ENCODE measurements at places on chromosomes 2 and 18. TPM values are rescaled to one million over a fixed set of nuclear protein-coding genes. Genes with fewer than 3 reads are reported as not detected.

The GAD1 gene
- 11.2 TPM for total RNA-seq

The TUBA3D gene
- total RNA-seq: not detected

The PLA2R1 gene
- total RNA-seq: 5.8 TPM

The IL37 gene
- total RNA-seq: 2.0 TPM

The NAT8 gene
- not detected for total RNA-seq

The ERICH2 gene
- total RNA-seq: 2.4 TPM

The SAG gene
- not detected for total RNA-seq

The SERPINB12 gene
- not detected for total RNA-seq

DNA sequence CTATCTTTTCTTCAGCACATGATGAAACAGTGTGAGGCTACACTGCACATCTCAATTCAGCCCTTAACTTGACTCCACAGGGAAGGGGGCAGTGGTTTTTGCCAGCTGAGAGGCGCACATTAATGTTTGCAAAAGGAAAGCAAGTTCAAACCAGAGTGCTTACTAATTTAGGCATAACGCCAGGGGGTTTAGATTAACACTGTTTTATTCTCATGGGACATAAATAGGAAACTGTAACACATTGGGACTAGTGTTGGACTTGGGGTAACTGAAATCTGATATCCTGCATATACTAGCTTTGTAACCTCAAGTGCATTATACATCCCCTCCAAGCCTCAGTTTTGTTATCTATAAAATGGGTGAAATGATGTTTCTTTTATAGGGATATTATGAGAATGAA is 821.2 kb upstream of the ID2 start:
- H3K27ac ChIP-seq: no peak overlapping the region
- H3K36me3 ChIP-seq: no peaks in the 10 kb centered on the region
- no peaks in the 10 kb centered on the region for H3K4me1 ChIP-seq
- no peak overlapping the region for H3K4me3 ChIP-seq

GRCh38 chr18:10923141-10923540 is 226.2 kb downstream of the PIEZO2 start:
- H3K36me3 ChIP-seq: no peaks in the 10 kb centered on the region
- H3K27ac ChIP-seq: no peak overlapping the region
- no peak overlapping the region for H3K4me3 ChIP-seq

DNA sequence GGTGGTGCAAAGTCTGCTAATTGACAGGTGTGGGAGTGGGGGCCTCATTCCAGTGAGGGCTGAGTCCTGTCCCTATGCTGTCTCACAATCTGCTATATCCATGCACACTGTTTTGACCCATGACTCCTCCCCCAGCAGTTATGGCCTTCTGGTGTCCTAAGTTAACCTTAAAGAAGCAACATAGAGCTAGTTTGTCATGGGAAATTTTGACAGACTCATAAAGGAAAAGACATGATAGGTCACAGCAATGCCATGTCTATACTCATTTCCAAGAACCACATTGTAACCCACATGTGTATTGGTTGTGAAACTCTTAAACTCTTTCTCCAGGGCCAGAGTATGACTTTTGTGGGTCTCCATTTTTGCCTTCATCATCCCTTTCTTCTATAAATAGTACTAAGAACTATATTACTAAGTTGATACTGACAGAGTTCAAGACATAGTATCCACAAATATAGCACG is 78.2 kb upstream of the SLC1A4 start:
- H3K36me3 ChIP-seq: no peaks in the 10 kb centered on the region
- H3K4me3 ChIP-seq: no peak overlapping the region
- H3K4me1 ChIP-seq: peaks cover 1% of the 10 kb centered on the region

DNA sequence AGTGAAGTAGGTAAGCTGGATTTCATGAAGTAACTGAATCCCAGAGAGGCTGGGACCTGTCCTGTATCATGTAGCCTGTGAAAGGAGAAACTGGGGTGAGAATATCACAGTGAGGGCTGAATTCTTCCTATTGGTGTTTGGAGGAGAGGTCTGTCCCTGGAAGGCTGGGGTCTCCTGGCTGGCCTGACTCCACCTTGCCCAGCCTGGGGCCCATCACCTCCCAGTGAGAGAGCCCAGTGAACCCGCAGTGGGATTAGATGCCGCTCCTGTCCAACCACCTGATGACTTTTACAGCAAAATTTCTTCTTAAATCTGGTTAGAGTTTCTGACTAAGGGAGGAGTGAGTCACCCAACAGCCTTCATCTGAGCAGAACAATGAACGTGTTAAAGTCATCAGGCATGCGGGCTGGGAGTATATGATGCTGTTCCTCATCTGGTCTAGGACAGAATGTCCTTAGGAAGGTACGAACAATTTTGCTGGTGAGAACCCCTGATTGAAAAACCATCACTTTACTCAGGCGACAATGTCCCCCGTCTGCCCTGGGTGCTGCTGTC is 152.9 kb downstream of the LPIN1 start:
- H3K27ac ChIP-seq: no peak overlapping the region
- peaks cover 49% of the 10 kb centered on the region for H3K27me3 ChIP-seq
- H3K4me3 ChIP-seq: no peak overlapping the region
- no peaks in the 10 kb centered on the region for H3K36me3 ChIP-seq
- no peaks in the 10 kb centered on the region for H3K4me1 ChIP-seq
- DNase-seq: no peak

DNA sequence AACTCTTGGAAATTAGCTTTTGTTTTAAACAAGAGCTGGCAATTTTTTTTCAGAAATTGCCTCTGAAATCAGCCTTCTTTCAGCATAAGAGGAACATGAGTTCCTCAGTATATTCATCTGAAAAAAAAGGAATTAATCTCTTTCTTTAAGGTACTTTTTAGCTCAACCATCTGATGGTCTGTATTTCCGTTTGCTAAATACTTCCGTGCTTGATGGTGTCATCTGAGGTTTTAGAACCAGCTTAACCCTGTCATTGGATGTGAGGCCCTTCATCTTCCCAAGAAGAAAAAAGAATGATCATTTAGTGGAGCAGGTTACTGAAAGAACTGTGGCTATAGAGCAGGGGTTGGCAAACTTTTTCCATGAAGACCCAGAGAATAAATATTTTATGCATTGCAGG is 175.0 kb downstream of the TRABD2A start:
- H3K36me3 ChIP-seq: no peaks in the 10 kb centered on the region
- DNase-seq: no peak
- no peak overlapping the region for H3K27ac ChIP-seq
- no peak overlapping the region for H3K4me3 ChIP-seq
- no peaks in the 10 kb centered on the region for H3K27me3 ChIP-seq

DNA sequence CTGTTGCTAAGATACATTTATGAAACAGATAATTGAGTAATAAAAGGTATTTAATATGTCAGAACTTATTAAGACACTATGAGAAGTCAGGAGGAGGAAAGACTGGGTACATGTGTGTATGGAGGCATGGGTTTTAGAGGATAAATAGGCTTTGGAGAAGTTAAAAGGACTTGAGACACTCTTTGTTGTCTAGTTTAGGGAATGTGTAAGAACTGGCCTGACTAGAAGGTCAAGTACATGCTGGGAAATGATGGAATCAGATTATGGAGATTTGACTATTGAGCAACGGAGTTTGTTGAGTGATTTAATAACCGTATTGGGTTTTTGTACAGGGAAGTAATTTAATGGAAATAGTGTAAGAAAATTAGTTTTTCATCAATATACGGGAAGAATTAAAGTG is 28.2 kb upstream of the SPDYA start:
- peak overlapping the region; percentile 33 for H3K27ac ChIP-seq
- no peaks in the 10 kb centered on the region for H3K4me1 ChIP-seq
- H3K4me3 ChIP-seq: no peak overlapping the region
- peaks cover 49% of the 10 kb centered on the region for H3K36me3 ChIP-seq

- no peaks in the 10 kb centered on the region for H3K36me3 ChIP-seq
- H3K27me3 ChIP-seq: no peaks in the 10 kb centered on the region
- H3K4me3 ChIP-seq: no peak overlapping the region
- no peak for DNase-seq
These were observed 58.0 kb upstream of the DOCK10 start for GRCh38 chr2:225100269-225100668.

- peaks cover 13% of the 10 kb centered on the region for H3K27me3 ChIP-seq
- no peak overlapping the region for H3K27ac ChIP-seq
- no peaks in the 10 kb centered on the region for H3K4me1 ChIP-seq
- H3K4me3 ChIP-seq: no peak overlapping the region
- H3K36me3 ChIP-seq: no peaks in the 10 kb centered on the region
These were observed 112.1 kb downstream of the NFATC1 start for GRCh38 chr18:79507546-79508480.

- no peaks in the 10 kb centered on the region for H3K4me1 ChIP-seq
- H3K4me3 ChIP-seq: no peak overlapping the region
- DNase-seq: no peak
- H3K27me3 ChIP-seq: no peaks in the 10 kb centered on the region
These were observed 40.3 kb upstream of the FAM171B start for GRCh38 chr2:186653511-186653910.

GRCh38 chr2:162028511-162028910 is 45.5 kb downstream of the DPP4 start:
- H3K27me3 ChIP-seq: no peaks in the 10 kb centered on the region
- H3K4me1 ChIP-seq: peaks cover 33% of the 10 kb centered on the region
- H3K27ac ChIP-seq: no peak overlapping the region
- H3K36me3 ChIP-seq: peaks cover 10% of the 10 kb centered on the region

DNA sequence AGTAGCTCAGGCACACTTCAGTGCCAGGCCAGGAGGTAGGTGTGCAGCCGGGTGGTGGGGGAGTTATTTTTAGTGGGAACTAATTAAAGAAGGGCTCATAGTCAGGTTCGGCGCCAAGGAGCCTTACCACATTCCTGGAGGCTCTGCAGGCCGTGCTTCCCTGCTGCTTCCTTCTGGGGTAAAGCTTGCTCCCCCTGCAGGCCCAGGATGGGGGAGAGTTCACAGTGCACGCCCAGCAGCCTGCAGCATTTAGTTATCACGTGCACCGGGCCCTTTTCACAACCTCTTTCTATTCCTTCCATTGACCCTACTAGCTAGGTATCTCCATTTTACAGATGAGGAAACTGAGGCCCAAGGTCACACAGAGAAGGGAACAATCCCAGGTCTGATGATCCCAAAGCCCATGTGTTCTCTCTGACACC is 2.5 kb downstream of the KCNF1 start:
- DNase-seq: peak; percentile 54
- H3K4me3 ChIP-seq: no peak overlapping the region
- no peaks in the 10 kb centered on the region for H3K4me1 ChIP-seq
- peaks cover 99% of the 10 kb centered on the region for H3K27me3 ChIP-seq
- no peaks in the 10 kb centered on the region for H3K36me3 ChIP-seq

- H3K27me3 ChIP-seq: peaks cover 16% of the 10 kb centered on the region
- no peak overlapping the region for H3K27ac ChIP-seq
- no peak for DNase-seq
- H3K4me3 ChIP-seq: no peak overlapping the region
These were observed 33.6 kb downstream of the PLCL1 start for GRCh38 chr2:197838036-197838435.

GRCh38 chr2:165647409-165647808 is 146.6 kb downstream of the GALNT3 start:
- H3K4me3 ChIP-seq: no peak overlapping the region
- H3K27ac ChIP-seq: no peak overlapping the region
- no peaks in the 10 kb centered on the region for H3K27me3 ChIP-seq
- no peaks in the 10 kb centered on the region for H3K4me1 ChIP-seq
- no peaks in the 10 kb centered on the region for H3K36me3 ChIP-seq

DNA sequence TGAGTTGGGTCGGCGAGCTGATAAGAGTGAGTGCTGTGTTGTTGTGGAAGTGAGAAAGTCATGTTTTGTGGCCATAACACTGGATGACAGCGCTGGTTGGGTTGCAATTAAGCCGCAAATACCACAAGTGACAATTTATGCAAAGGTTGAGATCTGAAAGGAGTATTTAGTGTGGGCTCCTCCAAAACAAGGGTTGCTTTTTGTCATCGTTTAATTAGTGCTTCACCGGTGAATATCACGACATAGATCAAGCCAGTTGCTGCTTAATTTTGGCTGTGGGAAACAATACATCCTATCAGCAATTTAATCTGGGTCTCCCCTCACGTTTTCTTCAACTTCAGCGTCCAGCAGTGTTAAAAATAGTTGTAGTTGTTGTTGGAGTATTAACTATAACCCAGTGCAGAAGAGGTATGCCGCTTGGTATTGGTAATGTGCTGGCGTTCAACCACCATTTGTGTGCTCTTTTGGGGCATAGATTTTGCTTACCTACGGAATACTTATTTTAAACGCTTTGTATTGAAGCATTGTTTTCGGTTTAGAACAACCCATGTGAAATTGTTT is 662 bp downstream of the ACVR2A start:
- H3K36me3 ChIP-seq: peaks cover 36% of the 10 kb centered on the region
- H3K4me1 ChIP-seq: peaks cover 43% of the 10 kb centered on the region
- H3K4me3 ChIP-seq: peak overlapping the region; percentile 83

- DNase-seq: no peak
- no peaks in the 10 kb centered on the region for H3K36me3 ChIP-seq
- no peak overlapping the region for H3K4me3 ChIP-seq
- H3K27ac ChIP-seq: no peak overlapping the region
- H3K4me1 ChIP-seq: no peaks in the 10 kb centered on the region
These were observed 695.1 kb upstream of the ACVR2A start for GRCh38 chr2:147149575-147150240.

DNA sequence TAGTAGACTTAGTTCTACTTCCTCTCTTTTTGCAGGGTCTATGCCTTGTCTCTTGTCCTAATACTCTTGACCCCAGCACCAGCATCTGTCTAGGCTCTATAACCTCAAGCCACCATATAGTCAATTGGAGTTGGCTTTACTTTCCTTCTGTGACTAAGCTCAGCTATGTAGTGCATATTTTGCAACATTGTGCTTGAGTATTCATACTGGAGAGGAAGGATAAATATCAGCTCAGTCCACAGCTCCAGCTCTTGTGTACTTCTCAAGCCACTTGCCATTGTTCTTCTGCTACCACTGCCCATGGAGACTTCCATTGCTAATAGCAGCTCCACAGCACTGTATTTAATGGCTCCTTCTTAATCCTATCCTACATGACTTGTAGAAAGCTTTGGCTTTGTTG is 35.5 kb upstream of the CD28 start:
- no peak overlapping the region for H3K4me3 ChIP-seq
- no peak for DNase-seq
- peaks cover 6% of the 10 kb centered on the region for H3K36me3 ChIP-seq

DNA sequence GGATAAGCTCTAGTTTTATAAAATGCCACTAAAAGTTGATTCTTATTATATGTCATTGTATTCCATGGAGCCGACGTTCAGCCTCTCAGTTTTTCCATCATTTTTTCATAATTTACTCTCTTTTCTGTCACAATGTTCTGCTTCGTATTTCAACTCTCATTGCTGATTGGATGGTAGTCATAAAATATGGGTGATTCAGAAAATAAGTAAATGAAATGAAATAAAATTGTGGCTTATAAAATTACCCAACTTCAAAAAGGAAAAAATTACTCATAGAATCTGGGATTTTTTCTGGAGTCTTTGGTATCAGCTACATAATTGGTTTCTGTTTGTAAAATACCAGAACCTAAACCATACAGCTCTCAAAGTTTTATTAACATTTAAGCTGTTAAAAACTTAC is 139.7 kb upstream of the ITGA4 start:
- no peak for DNase-seq
- H3K4me1 ChIP-seq: no peaks in the 10 kb centered on the region
- H3K27me3 ChIP-seq: no peaks in the 10 kb centered on the region
- no peak overlapping the region for H3K27ac ChIP-seq

- peaks cover 5% of the 10 kb centered on the region for H3K36me3 ChIP-seq
- H3K27ac ChIP-seq: no peak overlapping the region
- H3K4me1 ChIP-seq: no peaks in the 10 kb centered on the region
- no peak overlapping the region for H3K4me3 ChIP-seq
- DNase-seq: no peak
- no peaks in the 10 kb centered on the region for H3K27me3 ChIP-seq
These were observed 132.0 kb downstream of the SNTG2 start for GRCh38 chr2:1082456-1083205.
